ENCODE measurements at places on chromosomes 11 and 22. TPM values are rescaled to one million over a fixed set of nuclear protein-coding genes. Genes with fewer than 3 reads are reported as not detected.

Gene GSTT2
- 0.14 TPM for total RNA-seq

Gene OR5AL1
- total RNA-seq = not detected

Gene PTGDR2
- total RNA-seq = not detected

Gene TEAD1
- 75.5 TPM for total RNA-seq

Gene TSPAN32
- under 0.01 TPM for total RNA-seq

Gene MS4A14
- not detected for total RNA-seq

Gene FAT3
- total RNA-seq = 0.14 TPM

Gene GRK2
- total RNA-seq = 25.7 TPM

Gene MB
- not detected for total RNA-seq

Gene NF2
- total RNA-seq = 58.4 TPM

Gene PRG3
- total RNA-seq = not detected

Gene SERPIND1
- total RNA-seq = not detected

Gene GPHA2
- not detected for total RNA-seq

Gene MUC5AC
- not detected for total RNA-seq

Gene ABCC8
- not detected for total RNA-seq

Gene IGLL1
- not detected for total RNA-seq
